ENCODE measurements at places on chromosomes 7 and 10.

DNA sequence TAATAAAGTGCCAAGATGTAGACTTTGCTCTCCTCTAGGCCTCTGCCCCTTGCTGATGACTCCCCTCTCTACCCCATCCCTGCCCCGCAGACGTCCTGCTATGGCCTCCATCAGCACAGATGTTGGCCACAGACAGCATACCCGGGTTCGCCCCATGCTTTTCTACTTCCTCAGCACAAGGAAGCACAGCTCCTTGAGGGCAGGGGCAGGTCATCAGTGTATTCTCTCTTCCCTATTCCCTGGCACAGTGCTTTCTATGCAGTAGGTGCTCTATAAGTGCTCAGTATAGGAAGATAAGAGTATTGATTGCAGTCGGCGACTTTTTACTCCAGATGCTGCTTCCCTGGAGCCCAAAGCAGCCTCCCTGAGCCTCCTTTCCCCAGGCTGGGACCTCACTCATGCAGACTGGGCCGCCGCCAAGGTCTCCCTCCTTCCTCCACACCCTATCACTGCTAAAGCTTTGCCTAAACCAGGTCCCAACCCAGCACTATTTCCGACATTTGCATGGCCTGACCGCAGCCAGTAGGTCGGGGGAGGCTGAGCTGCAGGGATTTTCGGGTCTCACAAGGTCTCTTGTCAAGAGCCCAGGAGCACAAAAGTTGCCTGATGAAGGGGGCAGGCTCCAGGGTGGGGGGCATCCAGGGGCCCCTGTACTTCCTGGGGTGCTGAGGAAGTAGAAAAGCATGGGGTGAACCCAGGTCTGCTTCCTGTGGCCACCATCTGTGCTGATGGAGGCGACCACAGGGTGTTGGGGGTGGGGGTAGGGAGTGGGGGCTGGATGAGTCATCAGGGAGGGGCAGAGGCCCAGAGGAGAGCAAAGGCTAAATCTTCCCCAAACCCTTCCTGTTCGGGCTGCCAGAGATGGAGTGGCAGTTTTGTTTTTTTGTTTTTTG is 8.0 kb downstream of the CALHM3 start:
- no peak for DNase-seq

- DNase-seq, result no peak
Observed at GRCh38 chr10:103619424-103620351, 126.2 kb downstream of the NEURL1 start.

- DNase-seq, result no peak
Observed at GRCh38 chr10:18474118-18474455, 177.3 kb downstream of the NSUN6 start.

GRCh38 chr10:4810092-4810491 is 15.9 kb upstream of the AKR1E2 start:
- no peak for DNase-seq

DNA sequence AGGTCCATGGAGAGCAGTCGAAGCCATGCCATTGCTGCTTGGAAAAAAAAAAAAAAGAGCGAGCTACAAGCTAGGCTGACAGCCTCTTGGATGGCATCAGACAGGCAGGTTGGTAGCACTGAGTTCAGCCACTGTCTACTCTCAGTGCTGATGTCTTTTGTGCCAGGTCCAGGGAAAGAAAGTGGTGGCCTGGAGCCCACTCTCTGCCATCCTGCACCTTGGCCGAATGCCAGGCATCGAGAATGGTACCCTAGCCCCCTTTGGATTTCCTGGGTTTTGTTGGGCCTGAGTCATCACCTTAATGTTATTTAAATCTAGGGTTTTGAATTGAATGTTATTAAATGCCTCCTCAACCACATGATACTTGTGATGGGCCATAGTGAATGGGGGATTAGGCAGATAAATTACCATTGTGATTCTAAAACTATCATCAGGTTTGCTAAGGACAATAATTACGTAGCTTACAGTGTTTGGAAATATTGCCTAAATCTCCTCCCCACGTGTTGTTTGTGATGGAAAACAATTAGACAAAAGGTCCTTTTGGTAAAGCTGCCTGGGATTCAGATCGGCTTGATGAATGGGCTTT is 195.7 kb upstream of the GPR26 start:
- DNase-seq, result peak; percentile 80

DNA sequence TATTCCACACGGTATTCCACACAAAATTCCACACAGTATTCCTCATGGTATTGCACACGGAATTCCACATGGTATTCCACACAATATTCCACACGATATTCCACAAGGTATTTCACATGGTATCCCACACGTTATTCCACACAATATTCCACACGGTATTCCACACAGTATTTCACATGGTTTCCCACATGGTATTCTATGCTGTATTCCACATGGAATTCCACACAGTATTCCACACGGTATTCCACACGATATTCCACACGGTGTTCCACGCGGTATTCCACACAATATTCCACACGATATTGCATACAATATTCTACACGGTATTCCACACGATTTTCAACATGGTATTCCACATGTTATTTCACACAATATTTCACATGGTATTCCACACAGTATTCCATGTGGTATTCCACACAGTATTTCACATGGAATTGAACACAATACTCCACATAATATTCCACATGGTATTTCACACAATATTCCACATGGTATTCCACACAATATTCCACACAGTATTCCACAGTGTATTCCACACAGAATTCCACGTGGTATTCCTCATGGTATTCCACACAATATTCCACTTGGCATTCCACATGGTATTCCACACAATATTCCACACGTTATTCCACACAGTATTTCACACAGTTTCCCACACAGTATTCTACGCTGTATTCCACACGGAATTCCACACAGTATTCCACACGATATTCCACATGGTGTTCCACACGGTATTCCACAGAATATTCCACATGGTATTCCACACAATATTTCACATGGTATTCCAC is 136.0 kb upstream of the CHST15 start:
- no peak for DNase-seq

DNA sequence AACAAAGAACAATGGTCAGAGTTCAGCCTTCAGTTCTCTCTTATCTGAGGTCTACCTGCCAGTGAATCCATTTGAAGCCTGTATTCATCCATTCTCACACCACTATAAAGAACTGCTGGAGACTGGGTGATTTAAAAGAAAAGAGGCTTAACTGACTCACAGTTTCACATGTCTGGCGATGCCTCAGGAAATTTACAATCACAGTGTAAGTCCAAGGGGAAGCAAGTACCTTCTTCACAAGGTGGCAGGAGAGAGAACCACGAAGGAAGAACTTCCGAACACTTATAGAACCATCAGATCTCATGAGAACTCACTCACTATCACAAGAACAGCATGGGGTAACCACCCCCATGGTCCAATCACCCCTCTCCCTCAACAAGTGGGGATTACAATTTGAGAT is 33.0 kb upstream of the SLC25A13 start:
- DNase-seq, result no peak

DNA sequence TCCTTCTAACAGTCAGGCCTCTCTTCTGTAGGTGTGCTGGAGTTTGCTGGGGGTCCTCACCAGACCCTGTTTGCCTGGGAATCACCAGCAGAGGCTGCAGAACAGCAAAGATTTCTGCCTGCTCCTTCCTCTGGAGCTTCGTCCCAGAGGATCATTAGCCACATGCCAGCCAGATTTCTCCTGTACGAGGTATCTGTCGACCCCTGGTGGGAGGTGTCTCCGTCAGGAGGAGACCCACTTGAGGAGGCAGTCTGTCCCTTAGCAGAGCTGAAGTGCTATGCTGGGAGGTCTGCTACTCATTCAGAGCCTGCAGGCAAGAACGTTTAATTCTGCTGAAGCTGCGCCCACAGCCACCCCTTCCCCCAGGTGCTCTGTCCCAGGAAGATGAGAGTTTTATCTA is 611.1 kb upstream of the COBL start:
- no peak for DNase-seq

GRCh38 chr7:116170180-116170579 is 40.2 kb upstream of the TES start:
- no peak for DNase-seq

- DNase-seq, result no peak
Observed at GRCh38 chr7:119196183-119196582, 971.7 kb downstream of the ANKRD7 start.

DNA sequence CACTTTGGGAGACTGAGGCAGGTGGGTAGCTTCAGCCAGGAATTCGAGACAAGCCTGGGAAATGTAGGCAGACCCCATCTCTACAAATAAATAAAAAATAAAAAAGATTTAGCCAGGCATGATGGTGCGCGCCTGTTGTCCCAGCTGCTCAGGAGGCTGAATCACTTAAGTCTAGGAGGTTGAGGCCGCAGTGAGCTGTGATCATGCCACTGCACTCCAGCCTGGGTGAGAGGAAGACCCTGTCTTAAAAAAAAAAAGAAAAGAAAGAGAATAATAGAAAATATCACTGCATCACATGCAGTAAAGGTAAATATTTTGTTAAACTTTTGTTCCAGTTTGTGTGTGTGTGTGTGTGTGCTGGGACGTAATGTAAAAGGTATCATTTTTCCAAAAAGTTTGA is 3.0 kb downstream of the STRIP2 start:
- DNase-seq, result no peak

- DNase-seq, result no peak
Observed at GRCh38 chr7:96250776-96251361, 71.0 kb downstream of the SLC25A13 start.

DNA sequence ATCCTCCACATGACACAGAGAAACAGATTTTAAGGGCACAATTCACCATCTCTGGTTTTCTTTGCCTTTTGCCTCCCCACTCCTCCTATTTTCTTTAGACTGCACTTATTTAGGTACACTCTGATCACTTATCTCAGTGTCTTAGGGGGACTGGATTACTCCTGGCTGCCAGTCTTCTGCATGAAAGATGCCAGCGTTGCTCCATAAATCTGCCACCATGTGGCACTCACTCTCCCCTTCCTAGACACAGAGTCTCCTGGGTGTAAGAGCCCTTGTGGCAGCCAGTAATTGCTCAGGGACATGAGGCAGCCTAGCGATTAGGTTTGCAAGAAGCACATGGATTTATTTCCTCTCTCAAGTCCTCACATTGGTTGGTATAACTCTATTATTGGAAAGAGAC is 34.5 kb upstream of the RBM20 start:
- DNase-seq, result no peak

DNA sequence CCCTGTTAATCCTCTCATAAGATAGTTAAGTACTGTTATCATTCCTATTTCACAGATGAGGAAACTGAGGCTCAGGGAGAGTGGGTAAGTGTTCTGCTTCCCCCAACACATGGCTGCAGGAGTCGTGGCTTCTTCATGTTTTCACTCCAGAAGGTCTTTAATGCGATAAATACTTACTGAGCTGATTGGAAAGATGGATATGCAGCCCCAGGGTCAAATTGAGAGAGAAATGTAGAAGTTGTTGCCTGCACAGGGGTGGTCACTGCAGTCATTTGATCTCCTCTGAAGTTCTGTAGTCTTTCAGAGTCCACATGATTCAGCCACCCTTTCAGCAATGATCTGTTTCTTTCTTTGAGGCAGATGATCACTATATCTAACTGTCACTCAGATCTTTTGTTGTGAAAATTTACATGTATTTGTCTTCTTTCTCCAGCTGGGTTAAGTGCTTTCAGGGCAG is 29.3 kb downstream of the CRCP start:
- no peak for DNase-seq

DNA sequence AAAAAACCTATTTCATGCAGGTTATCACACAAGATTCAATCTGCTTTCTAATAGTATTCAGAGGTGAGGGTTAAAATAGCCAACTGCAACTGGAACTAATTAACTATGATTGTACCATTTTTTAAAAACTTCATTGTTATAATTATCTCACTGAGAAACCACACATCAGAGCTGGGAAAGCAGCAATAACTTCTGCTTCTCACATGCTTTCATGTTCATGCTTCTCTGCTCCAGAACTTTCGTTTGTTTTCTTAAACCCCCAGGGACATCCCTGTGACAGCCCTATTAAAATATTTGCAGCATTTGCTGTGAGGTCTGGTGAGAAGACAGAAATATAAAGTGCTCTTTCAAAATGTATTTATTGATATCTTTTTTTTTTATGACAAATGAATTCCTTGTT is 389.0 kb upstream of the SORCS1 start:
- DNase-seq, result no peak

DNA sequence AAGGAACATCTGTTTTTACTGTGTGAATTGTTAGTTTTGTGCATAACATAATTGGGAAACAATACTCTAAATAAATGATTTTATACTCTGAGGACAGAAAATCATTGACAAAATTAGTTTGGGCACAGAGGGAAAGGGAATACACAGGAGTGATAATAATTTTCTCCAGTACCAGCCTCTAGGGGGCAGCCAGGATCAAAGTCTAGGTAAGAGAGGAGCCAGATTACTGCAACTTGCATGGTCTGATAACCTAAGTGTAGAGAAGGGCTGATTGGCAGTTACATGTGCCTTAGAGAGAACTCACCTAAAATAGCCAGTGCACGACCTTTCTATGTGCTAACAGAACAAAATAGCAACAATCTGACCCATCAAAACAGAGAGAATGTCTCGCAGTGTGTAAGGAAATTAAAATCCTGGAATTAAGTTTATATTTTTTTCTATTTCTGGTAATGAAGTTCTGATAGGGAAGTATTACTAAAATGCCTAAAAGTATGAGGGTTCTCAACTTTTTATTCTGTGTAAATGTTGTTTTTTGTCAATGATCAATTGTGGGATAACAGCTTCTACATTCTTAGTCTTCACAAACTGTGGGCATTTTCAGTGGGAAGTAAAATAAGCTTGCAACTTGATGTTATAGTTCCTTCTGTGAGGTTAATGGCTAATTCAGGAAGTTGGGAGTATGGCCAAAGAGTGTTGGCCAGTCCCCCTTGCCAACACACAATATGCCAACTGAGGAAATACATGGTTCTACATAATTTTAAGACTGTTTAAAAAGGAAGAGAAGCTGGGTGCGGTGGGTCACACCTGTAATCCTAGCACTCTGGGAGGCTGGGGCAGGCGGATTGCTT is 66.4 kb downstream of the EXOC6 start:
- DNase-seq, result peak; percentile 40

DNA sequence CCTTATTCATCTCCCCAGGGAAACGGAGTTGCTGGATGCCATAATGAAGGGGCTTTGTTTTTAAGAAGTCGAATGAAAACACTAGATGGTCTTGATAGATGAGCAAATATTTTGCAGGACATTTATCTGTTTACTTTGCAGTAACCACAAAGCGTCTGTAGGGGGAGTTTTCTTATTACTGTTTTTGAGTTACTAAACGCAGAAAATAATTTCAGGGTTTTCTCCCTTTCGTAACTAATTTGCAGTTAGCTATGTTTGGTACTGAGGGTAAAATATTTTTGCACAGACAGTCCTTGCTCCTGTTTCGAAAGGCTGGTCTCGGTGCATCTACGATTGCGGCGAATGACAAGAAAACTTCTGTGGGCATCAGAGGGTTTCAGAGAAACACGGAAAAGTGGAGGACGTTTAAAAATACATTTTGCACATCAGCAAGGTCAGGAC is 505.6 kb upstream of the MKI67 start:
- DNase-seq, result peak; percentile 6

GRCh38 chr7:64574540-64575099 is 11.7 kb upstream of the ZNF680 start:
- DNase-seq, result no peak

GRCh38 chr10:55180357-55180756 is 379.3 kb upstream of the PCDH15 start:
- DNase-seq, result no peak

- DNase-seq, result no peak
Observed at GRCh38 chr10:68145705-68146104, 36.4 kb downstream of the MYPN start.
